ENCODE measurements at places on chromosomes 2 and 18.

DNA sequence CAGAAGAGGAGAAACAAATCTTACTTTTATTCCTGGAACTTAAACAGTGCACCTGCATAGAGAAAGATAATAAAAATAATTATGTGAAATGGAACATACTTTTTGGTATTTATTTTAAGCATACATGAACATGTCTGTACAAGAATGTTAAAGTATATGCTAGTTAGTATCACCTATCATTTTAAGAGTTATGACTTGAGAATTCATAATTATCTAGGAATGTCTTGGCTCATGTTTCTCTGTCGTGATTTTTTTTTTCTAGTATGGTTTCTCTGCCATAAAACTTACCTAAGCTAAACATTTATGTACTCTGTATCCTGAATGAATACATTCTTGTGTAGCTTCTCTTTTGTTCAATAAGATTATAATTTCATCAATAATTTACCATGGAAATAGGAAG, 4.2 kb downstream of the SERPINB7 start:
- no peak for DNase-seq

GRCh38 chr2:197813093-197813787, 8.8 kb downstream of the PLCL1 start:
- peak; percentile 59 for DNase-seq

DNA sequence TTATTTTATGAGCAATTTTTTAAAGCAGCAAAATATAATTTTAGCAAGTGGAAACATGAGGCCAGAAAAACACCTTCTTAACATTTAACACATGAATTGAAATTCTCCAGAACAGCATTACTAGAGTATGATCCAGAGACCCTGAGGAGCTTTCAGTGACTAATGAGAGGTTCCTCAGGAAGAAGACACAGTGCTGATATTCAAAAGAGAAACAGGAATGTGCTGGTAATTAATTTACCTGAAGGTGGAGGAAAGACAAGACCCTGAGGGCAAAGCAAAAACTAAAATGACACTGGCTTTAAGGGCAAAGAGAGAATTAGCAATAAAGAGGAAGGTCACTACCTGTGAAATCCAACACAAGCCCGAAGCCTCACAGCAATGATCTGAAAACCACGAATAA, 97.0 kb downstream of the CDH2 start:
- no peak for DNase-seq

DNA sequence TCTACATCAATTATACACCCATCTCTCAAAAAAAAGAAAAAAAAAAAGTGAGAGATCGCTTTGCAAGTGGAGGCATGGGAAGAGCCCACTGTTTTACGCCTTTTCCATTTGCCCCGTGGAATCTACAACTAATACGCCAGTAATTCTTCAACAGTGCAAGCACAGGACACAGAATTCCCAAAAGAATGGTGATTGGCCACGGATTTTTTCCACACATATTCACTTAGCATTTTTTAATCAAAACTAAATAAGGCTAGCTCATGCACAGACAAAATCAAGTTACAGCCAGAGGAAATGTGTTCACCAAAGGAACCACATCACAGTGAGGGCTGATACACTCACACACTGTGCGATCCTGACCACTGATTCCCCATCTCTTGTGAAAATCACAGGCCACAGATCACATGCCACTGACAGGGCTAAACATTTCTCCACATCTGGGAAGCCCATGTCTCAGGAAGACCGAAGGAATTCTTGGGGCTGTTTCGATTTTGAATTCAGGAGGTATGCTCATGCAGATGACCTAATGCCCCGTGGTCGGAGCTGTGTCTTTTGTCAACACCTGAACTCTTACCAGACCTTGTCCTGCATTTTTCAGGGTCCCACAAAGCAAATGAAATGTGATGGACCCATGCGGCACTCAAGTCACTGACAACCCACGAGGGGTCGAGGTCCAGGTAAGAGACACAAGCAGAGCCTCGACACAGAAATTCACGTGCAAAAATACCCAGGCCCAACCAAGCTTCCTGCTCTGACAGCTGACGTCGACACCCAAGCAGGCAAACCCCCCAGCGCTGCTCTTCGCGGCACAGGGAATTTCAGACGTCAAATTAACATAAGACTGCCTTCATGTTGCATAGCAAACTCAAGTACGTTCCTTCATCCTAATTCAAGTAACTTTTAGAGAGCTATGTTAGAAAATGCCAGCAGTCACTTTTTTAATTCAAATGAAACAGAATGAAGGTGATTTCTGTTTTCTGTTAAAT, 69.6 kb downstream of the ZNF516 start:
- DNase-seq: peak; percentile 14

DNA sequence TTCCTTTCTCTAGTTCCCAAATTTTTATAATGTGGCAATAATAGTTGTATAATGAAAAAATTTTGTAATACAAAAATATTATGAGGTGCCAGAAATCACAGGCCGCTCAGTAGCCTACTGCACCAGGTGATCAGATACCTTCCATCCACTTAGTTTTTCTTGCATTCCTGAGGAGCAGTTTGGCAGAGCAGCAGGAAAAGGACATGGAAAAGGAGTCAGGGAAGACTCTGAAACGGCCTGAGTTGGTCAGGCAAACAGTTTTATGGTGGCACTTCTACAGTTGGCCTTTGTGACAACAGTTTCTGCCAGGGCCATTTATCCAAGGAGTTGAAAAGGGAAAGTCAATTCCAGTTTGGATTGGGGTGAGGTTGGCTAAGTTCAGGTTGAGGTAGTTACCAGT, 165.4 kb upstream of the ALPP start:
- DNase-seq: no peak

DNA sequence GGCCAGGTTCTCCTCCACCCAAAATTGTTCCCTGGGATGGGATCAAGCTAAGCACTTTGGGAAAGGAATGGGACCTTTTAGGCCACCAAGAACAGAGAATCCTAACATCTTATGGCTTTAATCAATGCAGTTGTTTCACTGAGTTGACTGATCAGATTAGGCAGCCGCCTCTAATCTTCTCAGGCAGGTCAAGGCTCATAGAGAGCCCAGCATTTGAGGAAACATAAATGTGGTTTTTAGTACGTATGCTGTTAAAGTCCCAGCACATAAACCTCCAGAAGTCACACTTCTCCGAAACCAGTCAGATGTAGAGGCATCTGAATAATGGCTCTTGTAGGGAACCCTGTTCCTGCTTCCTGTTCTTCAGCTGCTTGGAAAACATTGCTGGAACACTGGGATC, 99.5 kb upstream of the RMDN2 start:
- no peak for DNase-seq

GRCh38 chr2:174643356-174643755, 45.8 kb upstream of the WIPF1 start:
- DNase-seq: no peak

- DNase-seq: no peak
Measured at GRCh38 chr2:120438301-120439066, 92.5 kb downstream of the INHBB start.

GRCh38 chr2:177489719-177490301, 97.2 kb downstream of the AGPS start:
- DNase-seq: peak; percentile 70

DNA sequence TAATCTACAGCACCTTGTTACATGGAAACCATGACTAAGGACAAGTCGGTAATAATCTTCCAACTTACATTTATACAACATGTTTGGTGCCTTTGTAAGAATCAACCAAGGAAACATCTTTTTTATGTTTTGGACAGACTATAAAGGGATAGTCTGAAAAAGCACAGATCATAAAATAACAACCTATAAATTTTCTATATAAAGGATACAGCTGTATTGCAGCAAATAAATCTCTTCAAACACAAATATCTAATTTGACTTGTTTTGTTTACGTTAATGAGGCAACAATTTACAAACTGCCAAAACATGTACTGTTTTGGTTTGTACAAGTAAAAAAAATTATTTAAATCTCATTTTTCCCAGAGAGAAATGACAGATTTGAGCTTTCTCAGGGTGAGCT, 92.5 kb downstream of the SRBD1 start:
- DNase-seq: no peak

DNA sequence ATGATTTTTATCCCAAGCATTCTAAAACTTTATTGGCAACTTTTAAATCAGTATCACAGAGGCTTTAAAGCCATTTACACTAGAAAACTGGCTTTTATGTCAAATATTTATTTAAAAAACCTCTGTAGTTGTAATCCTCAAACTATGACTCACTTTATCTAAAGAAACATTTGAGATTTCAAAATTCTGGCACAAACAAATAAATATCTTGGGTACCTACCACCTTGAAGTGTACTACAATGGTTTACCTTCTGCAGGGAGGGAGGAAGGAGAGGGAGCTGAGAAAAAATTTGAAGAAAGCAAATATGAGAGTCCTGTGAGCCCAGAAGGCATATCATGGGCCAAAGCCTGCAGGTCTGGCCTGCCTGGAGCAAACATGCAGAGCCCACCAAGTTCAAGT, 155.6 kb downstream of the NCKAP5 start:
- DNase-seq: no peak

GRCh38 chr2:150946831-150947230, 314.8 kb downstream of the RBM43 start:
- DNase-seq: no peak

DNA sequence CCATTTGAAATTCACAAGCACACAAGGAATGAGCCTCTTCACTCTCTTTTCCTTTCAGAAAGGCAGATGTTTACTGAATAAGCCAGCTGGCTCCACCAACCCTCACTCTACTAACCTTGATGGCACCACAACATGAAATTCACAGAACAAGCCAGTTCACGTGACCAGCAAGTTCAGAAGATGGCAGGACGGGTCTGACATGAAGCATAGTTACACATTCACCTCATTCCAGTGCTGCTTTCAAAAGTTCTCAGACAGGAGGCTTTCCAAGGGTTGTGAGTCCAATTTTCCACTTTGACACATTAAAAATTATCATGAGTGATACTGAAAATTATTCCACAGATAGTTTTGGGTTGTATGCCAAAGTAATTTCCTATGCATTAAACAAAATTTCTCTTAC, 74.2 kb upstream of the MBOAT2 start:
- DNase-seq: no peak

DNA sequence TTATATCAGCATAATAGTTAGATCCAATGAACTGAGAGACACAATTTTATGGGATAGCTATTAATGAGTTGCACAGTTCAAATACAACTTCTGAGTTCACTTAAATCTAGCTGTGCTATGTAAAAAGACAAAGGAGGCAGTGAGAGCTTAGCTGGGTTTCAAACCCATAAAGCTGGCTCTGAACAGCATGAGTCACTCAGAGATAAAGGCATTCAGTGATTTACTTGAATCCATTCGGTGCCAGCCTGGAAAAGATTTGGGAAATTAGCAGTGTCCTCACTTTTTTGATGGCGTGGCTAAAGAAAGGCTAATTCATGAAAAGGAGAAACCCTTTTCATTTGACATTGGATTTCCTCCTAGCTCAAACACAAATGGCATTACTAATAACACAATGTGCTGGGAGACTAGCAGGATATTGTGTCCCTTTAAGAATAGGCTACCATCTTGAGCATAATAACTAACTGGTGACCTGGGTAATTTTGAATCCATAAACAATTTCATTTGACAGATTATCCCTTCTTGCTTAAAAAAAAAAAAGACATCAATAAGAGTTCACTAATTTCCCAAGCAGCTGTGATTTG, 98.4 kb upstream of the NEUROD1 start:
- DNase-seq: peak; percentile 35

GRCh38 chr18:10343778-10344177, 110.7 kb upstream of the APCDD1 start:
- no peak for DNase-seq

DNA sequence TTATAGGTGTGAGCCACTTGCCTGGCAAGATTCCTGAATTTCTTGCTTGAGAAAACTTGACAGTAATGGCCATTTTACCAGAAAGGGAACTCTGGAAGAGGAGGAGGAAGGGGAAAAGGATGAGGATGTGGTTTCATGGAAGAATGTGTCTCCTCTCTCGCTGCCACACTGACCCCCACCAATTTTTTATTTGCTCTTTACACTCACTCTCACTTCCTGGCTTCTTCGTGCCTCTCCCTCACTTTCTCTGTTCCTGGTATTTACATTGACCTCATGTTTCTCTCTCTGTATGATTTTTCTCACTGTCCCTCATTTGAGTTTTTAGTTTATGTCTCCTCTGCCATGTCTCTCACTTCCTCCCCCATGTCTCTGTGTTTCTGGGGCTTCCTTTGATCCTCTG, 134.5 kb upstream of the CAB39 start:
- DNase-seq: no peak

DNA sequence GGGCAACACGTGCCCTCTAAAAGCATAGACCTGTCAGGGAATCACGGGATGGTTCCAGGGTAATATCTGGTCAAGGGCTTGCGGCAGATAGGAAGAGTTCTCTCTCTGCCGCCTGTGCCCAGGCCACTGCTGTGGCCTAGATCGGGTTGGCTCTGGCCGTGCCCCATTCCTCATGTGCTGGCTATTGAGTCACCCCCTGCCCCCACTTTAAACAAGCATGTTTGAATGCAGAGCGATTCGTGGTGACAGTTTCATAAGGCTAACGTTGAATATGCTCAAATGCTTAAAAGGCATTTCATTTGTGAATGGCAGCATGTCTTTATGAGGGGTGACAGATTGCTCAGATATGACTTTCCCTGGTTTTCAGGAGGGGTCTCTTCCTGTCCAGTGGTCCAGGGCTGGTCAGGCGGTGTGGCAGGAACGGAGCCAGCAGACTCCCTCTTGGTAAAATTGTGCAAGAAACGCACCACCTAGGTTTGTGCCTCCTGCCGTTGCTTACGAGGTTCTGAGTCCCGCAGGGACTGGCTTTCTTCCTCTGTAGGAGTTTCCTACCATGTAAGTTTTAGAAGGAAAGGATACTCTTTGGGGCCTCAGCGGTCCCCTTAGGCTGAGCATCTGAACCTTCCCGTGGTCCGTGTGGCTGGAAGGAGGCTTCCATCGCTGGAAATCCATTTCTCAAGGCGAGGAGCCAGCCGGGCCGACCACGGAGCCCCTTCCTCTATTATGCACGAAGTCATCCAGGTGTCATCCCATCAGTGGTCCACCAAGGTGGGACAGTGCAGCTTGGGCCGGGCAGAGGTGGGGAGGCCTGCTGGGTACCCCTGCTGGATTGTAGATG, 50.2 kb downstream of the AGAP1 start:
- no peak for DNase-seq

GRCh38 chr2:147384659-147385058, 460.2 kb upstream of the ACVR2A start:
- DNase-seq: no peak

GRCh38 chr2:134465228-134466105, 211.6 kb downstream of the MGAT5 start:
- no peak for DNase-seq

DNA sequence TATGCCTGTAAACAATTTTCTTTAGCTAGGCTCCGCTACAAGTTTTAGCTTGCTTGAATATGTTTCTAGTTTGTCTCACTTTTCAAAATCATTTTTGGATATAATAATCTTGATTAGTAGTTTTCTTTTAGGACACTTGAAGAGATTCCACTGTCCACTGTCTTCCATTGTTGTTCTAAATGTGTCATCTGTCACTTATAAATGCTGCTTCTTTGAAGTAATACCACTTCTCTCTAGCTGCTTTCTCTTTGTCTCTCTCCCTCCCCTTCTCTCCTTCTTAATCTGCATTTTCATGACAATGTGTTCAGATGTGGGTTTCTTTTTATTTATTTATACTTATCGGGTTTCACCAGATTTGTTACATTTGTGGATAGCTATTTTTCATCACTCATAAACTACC, 73.7 kb upstream of the DPP10 start:
- no peak for DNase-seq

GRCh38 chr2:228819701-228820100, 451.4 kb downstream of the PID1 start:
- no peak for DNase-seq

All from fibroblast of pulmonary artery (primary cell).